ENCODE measurements at places on chromosomes 12 and 14. TPM values are rescaled to one million over a fixed set of nuclear protein-coding genes. Genes with fewer than 3 reads are reported as not detected.

The DCTN2 gene
- 127 TPM for total RNA-seq

The PRIMA1 gene
- total RNA-seq, result 1.6 TPM

The KRT78 gene
- not detected for total RNA-seq

The TSHR gene
- total RNA-seq, result 0.92 TPM

The GSG1 gene
- total RNA-seq, result 0.23 TPM

The TBX5 gene
- total RNA-seq, result not detected

The KRT79 gene
- total RNA-seq, result not detected
